ENCODE measurements at places on chromosomes 7 and 10.

- DNase-seq: no peak
Observed at GRCh38 chr7:156792611-156793010, 100.4 kb downstream of the LMBR1 start.

- no peak for DNase-seq
Observed at GRCh38 chr10:84460520-84460919, 132.1 kb downstream of the CCSER2 start.

GRCh38 chr10:88525371-88526069, 57.6 kb downstream of the RNLS start:
- no peak for DNase-seq

- no peak for DNase-seq
Observed at GRCh38 chr7:143202161-143202560, 18.9 kb downstream of the TAS2R39 start.

DNA sequence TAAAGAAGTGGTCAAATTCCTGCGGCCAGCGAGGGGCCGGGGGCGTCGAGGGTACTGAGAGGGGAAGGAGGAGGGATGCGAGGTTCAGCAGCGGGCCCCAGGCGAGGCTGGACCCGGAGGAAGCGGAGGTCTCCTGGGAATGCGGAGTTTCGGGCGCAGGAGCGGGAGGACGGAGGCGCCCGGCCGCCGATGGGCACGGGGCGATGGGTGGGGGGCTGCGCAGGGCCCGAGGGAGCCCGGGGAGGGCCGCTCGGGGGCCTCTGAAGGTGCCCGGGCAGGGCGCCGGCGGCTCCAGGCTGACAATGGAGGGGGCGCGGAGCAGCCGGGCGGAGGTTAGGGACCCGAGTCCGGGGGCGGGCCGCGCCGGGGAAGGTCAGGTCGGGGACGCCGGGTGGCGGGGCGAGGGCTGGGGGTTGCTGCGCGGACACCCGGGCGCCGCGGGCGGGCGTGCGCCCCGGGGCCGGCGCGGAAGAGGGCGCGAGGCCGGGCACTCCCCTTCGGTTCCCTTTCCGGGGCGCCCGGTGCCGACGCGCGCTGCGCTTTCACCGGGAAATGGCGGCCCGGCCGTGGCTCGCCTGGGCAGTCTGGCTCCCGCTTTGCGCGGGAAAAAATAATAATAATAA, 683 bp downstream of the MACROH2A2 start:
- no peak for DNase-seq

DNA sequence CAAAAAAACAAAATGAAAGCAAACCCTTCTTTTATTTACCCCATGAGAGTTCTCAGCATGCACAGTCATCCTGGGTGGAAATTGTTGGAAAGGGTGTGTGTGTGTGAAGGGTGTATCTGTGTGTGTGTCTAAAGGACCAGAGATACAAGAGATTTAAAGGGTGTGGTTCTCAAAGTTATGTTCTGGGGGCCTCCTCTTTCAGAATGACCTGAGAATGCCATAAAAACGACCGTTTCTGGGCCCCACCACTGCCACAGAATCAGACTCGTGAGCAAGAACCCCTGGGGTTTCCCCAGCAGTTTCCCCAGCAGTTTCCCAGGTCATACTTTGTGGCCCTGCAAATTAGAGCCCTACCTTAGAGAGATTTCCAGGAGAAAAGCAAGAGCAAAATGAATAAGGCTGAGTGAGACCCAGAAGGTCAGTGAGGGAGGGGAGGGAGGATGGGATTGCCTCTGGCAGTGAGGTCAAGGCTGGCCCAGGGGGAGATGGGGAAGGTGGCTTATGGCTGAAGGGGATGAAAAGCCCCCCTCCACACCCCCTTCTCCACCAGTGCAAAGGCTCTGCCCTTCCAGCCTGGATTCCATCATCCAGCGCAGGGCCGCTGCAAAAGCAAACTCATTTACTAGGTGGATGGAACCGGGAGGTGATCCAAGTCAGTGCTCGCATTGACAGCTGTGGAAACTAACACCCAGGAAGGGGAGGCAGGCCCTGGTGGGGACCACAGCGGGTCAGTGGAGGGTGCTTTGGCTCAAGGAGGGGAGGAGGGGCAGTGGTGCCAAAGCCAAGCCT, 10.2 kb downstream of the PYROXD2 start:
- DNase-seq: no peak

Data from CD4-positive, alpha-beta T cell treated with Interleukin-4 for 4 hours (primary cell).